ENCODE measurements at places on chromosomes 12 and 14. TPM values are rescaled to one million over a fixed set of nuclear protein-coding genes. Genes with fewer than 3 reads are reported as not detected.
A peak's percentile ranks its signal among the peaks of the same experiment; 100 is the strongest.

DNA sequence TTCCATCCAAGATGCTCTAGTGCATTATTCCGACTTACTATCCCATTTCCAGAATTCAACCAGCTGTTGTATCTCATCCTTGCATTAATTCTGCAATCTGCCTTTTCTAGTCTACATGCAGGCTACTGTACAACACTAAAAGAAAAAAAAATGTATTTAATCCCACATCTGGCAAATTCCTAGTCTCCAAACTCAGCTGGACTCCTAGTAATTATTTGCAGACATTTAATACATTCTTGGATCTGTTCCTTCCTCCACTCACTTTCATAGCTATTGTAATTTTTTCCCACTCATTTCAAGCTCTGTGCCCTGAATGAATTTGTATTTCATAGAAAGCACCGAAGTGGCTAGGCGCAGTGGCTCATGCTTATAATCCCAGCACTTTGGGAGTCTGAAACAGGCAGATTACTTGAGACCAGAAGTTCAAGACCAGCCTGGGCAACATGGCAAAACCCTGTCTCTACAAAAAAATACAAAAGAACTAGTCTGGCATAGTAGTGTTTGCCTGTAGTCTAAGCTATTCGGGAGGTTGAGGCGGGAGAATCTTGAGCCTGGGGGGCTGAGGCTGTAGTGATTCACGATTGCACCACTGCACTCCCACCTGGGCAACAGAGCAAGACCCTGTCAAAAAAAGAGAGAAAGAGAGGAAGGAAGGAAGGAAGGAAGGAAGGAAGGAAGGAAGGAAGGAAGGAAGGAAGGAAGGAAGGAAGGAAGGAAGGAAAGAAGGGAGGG, 39.5 kb upstream of the YAF2 start:
- H3K27ac ChIP-seq: no peak overlapping the region

GRCh38 chr14:64556526-64556925, 6.8 kb downstream of the PPP1R36 start:
- H3K36me3 ChIP-seq: no peaks in the 10 kb centered on the region
- no peak overlapping the region for H3K27ac ChIP-seq
- no peak for DNase-seq
- H3K27me3 ChIP-seq: no peaks in the 10 kb centered on the region

The SLC6A12 gene
- 130 TPM for total RNA-seq

- H3K4me1 ChIP-seq: no peaks in the 10 kb centered on the region
- DNase-seq: no peak
- no peaks in the 10 kb centered on the region for H3K36me3 ChIP-seq
- H3K27me3 ChIP-seq: no peaks in the 10 kb centered on the region
- no peak overlapping the region for H3K4me3 ChIP-seq
Observed at GRCh38 chr12:129696926-129697325, 206.9 kb downstream of the TMEM132D start.

The TAS2R43 gene
- total RNA-seq: 0.85 TPM

- peaks cover 14% of the 10 kb centered on the region for H3K27me3 ChIP-seq
- no peak for DNase-seq
- H3K4me3 ChIP-seq: peak within 1 kb of the TSS; percentile 64
- no peaks in the 10 kb centered on the region for H3K4me1 ChIP-seq
- H3K36me3 ChIP-seq: no peaks in the 10 kb centered on the region
- H3K27ac ChIP-seq: no peak within 1 kb of the TSS
Observed at GRCh38 chr12:119593578-119594398, at the start of gene TMEM233. Gene TMEM233, plus strand, starts transcription at chr12:119593774. Its CDS starts 75 bp downstream, at chr12:119593849.

GRCh38 chr14:72891666-72892102, 2.2 kb downstream of the DPF3 start:
- no peak overlapping the region for H3K27ac ChIP-seq
- DNase-seq: no peak
- H3K4me3 ChIP-seq: peak overlapping the region; percentile 63

DNA sequence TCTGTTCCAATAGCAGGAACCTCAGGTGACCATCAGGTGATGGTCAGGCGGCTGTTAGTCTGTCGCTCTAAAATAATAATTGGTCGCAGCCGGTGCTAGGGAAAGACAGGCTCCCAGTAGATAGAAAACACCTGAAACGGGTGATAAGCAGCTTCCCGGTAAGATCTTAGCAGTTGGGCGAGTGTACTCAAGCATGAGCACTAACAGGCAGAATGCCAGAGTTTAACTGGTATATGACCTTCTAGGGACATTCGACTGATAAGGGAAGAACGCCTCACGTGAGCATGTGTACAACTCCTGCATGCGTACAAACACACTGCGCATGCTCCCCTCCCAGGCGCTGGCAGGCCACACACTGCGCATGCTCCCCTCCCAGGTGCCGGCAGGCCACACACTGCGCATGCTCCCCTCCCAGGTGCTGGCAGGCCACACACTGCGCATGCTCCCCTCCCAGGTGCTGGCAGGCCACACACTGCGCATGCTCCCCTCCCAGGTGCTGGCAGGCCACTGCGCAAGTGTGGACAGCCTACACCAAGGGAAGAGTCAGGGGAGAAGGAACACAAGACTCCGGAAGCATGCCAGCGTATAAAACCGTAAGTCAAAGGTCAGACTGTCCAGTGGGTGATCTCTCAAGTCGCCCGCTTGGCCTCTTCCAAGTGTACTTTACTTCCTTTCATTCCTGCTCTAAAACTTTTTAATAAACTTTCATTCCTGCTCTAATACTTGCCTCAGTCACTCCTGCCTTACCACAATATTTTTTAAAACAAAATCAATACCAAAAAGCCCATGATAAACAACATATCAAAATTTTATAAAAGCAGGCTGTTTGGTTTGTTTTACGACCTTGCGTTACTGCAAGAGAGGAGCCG, 24.5 kb downstream of the GPRC5D start:
- no peaks in the 10 kb centered on the region for H3K36me3 ChIP-seq
- H3K27ac ChIP-seq: no peak overlapping the region
- no peaks in the 10 kb centered on the region for H3K27me3 ChIP-seq

The HAL gene
- 0.88 TPM for total RNA-seq

The RHOJ gene
- 20.0 TPM for total RNA-seq

The PRPH gene
- total RNA-seq: 2.7 TPM

DNA sequence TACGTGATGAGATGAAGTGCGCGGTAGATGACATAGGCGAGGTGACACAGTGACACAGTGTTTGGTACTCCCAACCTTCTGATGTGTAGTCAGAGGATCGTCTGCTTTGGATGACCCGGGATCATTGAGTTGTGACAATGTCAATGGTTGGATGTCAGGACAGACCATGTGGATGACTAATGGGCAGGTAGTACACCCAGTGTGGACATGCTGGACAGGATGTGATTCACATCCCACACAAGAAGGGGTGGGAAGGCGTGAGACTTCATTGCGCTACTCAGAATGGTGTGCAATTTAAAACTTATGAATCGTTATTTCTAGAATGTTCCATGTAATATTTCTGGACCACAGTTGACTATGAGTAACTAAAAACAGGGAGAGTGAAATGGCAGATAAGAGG, 23.8 kb downstream of the MAP3K9 start:
- no peak for DNase-seq
- H3K36me3 ChIP-seq: no peaks in the 10 kb centered on the region
- H3K27me3 ChIP-seq: no peaks in the 10 kb centered on the region
- no peak overlapping the region for H3K4me3 ChIP-seq
- H3K4me1 ChIP-seq: peaks cover 3% of the 10 kb centered on the region
- H3K27ac ChIP-seq: no peak overlapping the region

DNA sequence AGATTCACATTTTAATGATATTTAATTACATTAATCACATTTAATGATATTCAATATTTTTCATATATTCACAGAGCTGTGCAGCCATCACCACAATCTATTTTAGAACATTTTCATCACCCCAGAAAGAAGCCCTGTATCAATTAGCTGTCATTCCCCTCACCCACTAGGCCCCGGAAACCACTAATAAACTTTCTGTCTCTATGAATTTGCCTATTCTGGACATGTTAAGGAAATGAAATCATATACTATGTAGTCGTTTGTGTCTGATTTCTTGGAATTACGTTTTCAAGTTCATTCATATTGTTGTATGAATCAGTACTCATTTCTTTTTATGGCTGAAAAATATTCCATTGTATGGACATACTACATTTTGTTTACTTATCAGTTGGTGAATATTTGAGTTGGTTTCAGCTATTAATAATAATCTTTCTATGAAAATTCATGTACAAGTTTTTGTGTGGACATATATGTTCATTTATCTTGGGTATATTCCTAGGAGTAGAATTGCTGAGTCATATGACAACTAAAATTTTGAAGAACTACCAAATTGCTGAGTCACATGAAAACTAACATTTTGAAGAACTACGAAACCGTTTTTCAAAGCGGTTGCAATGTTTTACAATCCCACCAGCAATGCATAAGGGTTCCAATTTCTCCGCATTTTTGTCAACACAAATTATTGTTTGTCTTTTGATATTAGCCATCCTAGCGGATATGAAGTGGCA, 11.7 kb upstream of the OTOGL start:
- no peak for DNase-seq
- H3K4me3 ChIP-seq: no peak overlapping the region
- H3K27me3 ChIP-seq: no peaks in the 10 kb centered on the region
- H3K36me3 ChIP-seq: no peaks in the 10 kb centered on the region
- no peaks in the 10 kb centered on the region for H3K4me1 ChIP-seq

DNA sequence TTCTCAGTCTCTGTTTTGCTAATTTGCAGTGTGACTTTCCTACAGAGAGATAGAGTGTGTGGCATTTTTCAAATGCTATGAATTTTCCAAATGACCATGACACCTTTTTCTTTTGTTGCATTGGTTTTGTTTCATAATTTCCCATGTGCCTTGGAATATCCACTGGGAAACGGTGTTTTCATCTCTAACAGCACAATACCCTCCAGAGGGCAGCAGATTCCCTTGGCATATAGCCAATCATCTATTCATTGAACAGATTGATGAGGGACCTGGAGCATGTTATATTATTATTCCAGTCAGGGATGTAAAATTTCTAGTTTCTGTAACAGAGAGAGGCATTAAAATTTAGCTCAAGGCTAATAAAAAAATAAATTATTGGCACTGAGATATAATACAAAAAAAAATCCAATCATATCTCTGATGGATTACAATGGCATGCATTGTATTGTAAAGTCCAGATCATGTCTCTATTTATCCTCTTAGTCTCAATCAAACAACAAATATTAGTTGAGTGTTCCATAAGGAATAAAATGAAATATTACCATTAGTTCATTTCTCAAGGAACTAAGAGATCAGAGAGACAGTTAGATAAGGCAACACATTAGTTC, 29.6 kb upstream of the NTN4 start:
- peak; percentile 15 for DNase-seq
- no peaks in the 10 kb centered on the region for H3K27me3 ChIP-seq
- no peaks in the 10 kb centered on the region for H3K4me1 ChIP-seq

The KCNJ8 gene
- 13.1 TPM for total RNA-seq

The AQP2 gene
- total RNA-seq: 122 TPM

The MMP17 gene
- 3.2 TPM for total RNA-seq

GRCh38 chr14:58633831-58634230, 3.9 kb upstream of the DACT1 start:
- H3K4me1 ChIP-seq: peaks cover 3% of the 10 kb centered on the region
- no peak overlapping the region for H3K4me3 ChIP-seq
- H3K36me3 ChIP-seq: no peaks in the 10 kb centered on the region
- H3K27me3 ChIP-seq: no peaks in the 10 kb centered on the region
- no peak overlapping the region for H3K27ac ChIP-seq

The PZP gene
- total RNA-seq: 0.31 TPM

DNA sequence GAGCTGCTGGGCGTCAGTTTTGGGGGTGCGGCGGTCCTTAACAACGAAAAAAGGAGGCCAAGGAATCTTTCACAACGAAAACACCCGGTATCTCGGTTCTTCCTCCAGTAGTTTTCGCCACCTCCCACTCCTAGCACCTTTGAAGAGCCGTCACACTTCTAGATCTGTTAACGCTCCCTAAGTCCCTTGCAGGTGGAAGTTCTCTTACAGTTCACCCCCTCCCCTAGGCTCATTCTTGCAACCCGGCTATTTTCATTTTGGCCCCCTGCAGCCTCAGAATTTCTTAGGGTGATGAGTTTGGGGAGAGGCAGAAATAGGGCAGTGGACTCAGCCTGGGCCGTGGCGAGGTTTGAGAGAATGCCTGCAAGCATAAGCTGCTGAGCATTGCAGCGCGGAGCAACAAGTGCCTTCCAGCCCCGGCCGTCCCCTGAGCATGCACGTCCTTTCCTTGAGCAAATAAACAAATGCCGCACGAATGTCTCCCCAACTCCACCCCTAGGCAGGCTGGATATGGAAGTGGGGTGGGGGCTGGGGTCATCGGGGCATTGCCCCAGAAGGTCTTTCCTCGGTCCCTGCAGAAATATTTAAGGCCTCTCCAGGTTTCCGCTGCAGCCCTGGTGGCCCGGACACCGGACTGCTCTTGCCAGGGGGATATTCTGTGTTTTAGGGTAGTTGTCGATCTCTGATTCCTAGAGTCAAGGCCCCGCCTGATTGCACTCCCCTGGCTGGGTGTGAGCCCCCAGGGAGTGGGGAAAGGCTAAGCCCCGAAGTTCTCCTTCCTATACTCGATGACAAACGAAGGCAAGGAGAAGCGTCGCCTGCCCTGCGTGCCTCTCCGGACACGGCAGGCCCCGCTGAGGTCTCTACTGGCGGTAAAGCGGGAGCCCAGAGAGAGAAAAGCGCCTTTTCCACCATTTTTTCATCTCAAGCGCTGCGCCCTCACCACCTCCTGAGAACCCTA, 1.6 kb downstream of the RFX4 start:
- H3K36me3 ChIP-seq: no peaks in the 10 kb centered on the region
- H3K4me1 ChIP-seq: peaks cover 14% of the 10 kb centered on the region
- H3K27me3 ChIP-seq: peaks cover 63% of the 10 kb centered on the region

DNA sequence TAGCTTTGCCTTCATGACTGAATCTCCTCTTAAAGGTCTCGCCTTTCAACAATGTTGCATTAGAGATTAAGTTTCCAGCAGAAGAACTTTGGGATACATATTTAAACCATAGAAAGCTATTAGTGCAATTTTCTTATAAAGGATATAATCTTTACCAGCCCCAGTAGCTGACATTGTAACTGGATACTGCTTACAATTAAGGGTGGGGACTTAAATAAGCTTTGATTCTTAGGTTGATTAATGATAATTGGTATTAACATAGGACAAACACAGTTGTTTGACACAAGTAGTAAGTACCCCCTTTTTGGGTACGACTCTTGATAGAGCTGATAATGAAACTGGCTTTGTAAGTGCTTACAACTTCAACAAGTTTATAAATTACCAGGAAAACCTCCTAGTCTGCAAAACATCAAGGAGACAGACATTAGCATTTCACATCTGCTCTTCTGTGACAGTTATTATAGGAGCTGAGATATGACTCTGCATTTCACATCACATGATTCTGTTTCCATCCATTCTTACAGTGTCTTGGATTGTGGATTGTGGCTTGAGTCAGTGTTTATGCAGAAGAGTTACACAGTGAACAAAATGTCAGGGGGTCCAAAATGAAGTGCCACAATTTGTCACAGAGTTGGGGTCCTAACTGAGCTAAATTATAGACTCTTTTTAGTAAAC, 249.1 kb upstream of the E2F7 start:
- no peak for DNase-seq
- no peak overlapping the region for H3K4me3 ChIP-seq
- no peaks in the 10 kb centered on the region for H3K4me1 ChIP-seq
- H3K27me3 ChIP-seq: no peaks in the 10 kb centered on the region

DNA sequence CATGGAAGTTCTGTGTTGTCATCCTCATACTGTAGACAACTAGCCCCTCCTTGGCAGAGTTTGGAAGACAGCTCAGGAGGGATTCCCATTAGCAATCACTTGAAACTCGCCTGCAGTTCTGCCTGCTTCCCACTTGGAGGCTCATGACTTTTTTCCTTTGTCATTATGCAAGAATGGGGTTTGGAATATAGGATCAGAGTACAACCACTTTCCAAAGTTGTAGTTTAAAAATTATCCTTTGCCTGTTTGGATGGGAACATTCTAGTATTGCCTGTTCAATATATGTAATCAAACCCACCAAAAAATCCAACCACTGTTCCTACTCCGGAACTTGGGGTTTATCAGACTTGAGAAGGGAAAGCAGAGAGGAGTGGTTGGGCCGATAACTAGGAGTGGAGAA, 2.1 kb upstream of the GPD1 start:
- DNase-seq: peak; percentile 39
- H3K36me3 ChIP-seq: peaks cover 28% of the 10 kb centered on the region
- H3K4me3 ChIP-seq: no peak overlapping the region
- no peaks in the 10 kb centered on the region for H3K4me1 ChIP-seq
- H3K27ac ChIP-seq: no peak overlapping the region
